ENCODE measurements at places on chromosomes 3 and 15.

- no peak for DNase-seq
These were observed 77.8 kb upstream of the LPP start for GRCh38 chr3:188076176-188076575.

DNA sequence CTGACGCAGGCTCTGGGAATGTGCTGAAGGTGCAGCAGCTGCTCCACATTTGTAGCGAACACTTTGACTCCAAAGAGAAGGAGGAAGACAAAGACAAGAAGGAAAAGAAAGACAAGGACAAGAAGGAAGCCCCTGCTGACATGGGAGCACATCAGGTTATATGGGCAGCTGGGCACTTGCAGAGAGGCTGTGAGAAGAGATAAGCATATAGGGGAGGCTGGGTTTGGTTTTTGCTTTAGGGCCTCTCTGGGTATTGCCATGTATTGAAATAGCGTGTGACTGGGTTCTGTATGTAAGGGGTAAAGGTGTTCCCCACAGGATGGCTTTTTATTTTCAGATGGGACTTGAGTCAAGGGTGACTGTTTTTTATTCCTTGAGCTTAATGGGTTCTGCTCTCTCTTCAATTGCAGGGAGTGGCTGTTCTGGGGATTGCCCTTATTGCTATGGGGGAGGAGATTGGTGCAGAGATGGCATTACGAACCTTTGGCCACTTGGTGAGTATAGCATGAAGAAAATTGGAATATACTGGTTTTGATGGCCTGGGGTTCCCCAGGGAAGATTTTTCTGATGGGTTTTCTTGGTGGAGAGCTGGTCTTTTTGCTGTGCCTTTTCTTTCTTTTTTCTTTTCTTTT, 7.4 kb downstream of the PSMD2 start:
- DNase-seq: no peak

DNA sequence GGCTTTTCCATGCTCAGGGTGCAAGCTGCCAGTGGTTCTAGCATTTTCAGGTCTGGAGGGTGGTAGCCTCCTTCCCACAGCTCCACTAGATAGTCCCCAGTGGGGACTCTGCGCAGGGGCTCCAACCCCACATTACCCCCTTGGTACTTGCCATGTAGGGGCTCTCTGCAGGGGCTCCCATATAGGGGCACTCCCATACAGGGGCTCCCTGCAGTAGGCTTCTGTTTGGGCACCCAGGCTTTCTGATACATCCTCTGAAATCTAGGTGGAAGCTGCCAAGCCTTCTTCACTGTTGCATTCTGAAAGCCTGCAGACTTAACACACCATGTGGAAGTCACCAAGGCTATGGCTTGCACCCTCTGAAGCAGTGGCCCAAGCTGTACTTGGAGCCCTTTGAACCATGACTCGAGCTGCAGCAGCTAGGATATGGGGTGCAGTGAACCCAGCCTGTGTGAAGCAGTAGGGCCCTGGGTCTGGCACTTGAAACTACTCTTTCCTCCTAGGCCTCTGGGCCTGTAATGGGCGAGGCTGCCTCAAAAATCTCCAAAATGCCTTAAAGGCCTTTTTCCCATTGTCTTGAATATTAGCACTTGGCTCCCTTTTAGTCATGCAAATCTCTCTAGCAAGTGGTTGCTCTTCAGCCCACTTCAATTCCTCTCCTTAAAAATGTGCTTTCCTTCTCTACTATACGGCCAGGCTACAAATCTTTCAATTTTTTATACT, 96.4 kb downstream of the TPRA1 start:
- DNase-seq: no peak

DNA sequence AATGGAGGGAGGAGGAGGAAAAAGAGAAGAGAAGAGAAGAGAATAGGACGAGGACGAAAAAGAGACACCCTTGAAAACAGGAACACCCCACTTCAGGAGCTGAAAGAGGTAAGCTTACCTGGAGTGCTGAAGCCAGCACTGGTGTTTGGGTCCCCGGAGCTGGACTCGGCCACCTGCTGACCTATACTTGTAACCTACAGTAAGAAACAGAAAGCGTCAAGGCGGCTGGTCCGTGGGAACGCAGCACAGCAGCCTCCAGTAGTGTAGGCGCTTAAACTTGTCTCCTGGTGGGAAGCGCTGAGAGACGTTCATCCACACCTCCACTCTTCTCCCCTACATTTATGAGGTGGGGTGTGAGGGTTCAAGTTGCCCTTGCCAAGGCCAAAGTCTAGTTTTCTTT, 141.0 kb downstream of the NSMCE3 start:
- DNase-seq: no peak

- peak; percentile 54 for DNase-seq
These were observed 54.0 kb downstream of the NR1D2 start for GRCh38 chr3:23999012-23999641.

DNA sequence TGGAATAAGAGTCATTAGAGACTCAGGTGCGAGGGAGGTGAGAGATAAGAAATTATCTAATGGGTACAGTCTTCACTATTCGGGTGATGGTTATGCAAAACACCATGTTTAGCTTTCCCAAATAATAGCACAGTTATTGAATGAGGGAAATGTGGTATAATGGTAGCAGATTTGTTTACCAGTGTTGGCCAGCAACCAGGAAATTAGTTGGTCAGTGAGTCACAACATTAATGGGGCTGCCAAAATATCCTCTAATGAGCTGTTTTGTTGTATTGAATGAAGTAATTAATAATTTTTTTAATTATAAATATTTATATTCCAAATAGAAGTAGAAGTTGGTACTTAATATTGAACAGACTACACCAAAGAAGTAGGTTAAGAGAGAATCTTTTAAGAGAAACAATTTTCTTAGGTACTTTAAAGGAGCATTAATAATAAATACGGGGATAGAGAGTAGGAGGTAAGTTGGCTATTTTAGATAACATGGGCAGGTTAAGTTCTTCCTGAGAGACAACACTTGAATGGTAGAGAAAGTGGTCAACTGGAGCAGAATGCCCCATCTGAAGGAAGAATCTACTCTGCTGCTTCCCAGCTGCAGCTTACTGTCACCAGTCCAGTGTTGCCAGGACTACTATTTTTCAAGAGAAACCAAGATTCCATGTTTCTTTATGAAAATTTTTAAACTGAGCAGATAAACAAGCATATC, 218.8 kb downstream of the UBE2E2 start:
- no peak for DNase-seq

- DNase-seq: no peak
These were observed 617.5 kb downstream of the RBMS3 start for GRCh38 chr3:29898171-29898965.

- DNase-seq: no peak
These were observed 153.7 kb downstream of the TIGIT start for GRCh38 chr3:114447545-114447944.

DNA sequence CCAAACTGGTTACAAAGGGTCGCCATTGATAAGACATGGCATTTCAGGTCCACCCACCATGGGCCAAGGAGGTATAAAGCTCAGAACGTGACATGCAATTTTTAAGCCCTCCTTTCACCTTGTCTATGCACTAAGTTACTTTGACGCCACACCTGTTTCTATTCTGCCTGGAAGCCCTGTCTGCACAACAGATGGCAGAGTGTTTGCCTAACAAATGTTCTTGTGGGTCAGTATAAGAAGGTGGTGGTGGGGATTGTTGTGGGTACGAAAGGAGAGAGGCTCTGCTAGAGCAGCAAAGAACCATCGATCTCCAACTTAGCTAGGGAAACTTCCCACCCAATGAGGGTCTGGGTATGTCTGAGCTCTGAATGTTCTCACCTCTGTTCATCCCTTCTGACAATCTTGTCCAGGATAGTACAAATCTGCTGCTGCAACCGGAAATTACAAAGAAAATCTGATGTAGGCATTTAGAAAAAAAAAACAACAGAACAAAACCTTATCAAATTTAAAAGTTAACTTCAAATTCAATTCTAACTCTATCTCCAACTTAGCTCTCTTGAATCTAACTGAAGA, 945.0 kb upstream of the CFAP20DC start:
- DNase-seq: no peak

GRCh38 chr3:174938102-174938501, 79.0 kb downstream of the NAALADL2 start:
- DNase-seq: no peak

DNA sequence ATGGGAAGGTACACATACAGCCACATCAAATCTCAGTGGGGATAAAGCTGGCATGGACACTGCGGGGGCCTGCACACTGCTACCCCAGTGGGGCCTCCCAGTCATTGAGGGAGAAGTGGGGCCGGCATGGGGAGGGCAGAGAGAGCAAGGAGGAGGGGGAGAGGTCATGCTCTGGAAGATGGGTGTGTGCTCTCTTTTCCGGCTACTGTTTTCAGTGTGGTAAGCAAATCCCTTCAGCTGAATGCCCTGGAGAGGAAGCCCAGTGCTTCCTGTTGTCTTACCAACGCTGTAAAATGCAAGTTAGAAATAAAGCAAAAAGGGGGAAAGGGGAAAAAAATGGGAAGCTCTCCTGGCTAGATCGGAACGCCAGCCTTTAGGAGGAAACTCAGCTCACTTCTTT, 30.8 kb downstream of the NRROS start:
- DNase-seq: no peak

GRCh38 chr15:98395974-98396610, 252.2 kb upstream of the IGF1R start:
- no peak for DNase-seq

GRCh38 chr15:101433396-101433795, 56.1 kb downstream of the PCSK6 start:
- DNase-seq: no peak

GRCh38 chr3:73597476-73597875, 27.3 kb downstream of the PDZRN3 start:
- DNase-seq: no peak

- DNase-seq: no peak
These were observed 29.5 kb downstream of the DNAH1 start for GRCh38 chr3:52345521-52346109.

DNA sequence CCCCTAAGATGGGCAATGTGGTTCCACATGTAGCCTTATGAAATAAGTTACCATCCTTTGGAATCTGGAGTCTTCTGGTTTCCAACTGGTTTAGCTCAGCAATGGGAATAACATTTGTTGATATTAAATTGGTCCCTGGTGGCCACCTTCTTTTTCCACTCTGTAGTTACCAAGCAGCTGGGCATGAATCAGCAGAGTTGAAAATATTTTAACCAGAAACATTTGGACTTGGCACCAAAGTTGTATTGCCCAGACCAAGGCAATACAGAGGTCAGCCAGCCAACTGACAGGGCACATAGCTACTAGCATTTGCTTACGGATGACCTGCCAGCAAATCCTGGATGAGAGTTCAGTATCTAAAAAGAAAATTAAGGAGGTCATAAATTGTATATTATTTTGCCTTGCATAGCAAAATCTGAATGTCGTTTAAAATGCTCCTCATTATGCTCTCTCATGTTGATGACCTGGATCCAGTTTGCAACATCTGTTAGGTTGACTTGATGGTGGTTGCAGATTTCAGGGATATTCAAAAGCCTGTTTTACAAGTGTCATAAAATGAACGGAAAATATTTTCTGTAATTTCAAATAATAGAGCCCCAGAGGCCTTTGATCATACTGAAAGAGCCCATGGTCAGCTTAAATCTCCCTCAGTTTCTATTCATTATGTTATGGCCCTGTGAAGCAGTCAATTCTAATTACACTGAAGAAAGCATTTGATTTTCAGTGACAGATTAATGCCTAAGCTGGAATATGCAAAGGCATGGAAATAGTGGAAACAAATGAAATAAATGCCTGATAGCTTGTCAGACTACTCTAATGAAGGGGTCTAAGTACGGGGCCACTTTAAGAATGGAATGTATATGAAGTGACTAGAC, 54.6 kb downstream of the PPM1L start:
- DNase-seq: no peak

DNA sequence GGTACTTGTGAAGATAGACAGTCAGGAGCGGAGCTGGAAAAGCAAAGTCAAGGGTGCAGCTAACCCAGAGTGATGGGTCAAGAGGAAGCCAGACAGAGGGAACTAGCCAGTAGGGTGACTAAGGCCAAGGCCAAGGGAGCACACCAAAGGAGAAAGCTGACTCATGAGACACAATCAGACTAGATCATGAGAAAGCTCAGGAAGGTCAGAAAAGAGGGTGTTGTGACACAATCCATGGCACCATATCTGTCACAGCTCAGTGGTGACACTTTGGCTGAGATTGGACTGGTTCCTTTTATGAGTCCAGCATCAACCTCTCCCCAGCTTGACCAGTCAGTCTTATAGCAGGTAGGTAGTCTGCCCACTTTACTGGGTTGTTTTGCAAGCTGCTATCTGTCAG, 22.2 kb downstream of the P2RY1 start:
- DNase-seq: no peak

GRCh38 chr3:30059240-30059639, 547.2 kb upstream of the TGFBR2 start:
- DNase-seq: no peak

DNA sequence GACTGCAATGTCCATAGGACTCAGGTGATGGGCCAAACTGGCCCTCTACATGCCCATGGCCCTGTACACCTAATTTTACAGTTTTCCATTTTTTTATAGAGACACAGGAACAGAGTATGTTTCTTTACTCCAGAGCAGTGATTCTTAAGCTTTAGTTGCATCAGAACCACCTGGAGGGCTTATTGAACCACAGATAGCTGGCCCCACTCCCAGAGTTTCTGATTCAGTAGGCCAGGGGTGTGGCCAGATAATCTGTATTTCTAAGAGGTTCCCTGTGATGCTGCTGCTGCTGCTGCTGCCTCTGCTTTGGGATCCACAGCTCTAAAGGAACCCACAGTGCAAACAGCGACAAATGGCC, 5.1 kb downstream of the RBP1 start:
- no peak for DNase-seq

GRCh38 chr3:193731656-193732055, 138.6 kb downstream of the OPA1 start:
- DNase-seq: no peak

- no peak for DNase-seq
These were observed 132.2 kb downstream of the KLF13 start for GRCh38 chr15:31458596-31459399.

DNA sequence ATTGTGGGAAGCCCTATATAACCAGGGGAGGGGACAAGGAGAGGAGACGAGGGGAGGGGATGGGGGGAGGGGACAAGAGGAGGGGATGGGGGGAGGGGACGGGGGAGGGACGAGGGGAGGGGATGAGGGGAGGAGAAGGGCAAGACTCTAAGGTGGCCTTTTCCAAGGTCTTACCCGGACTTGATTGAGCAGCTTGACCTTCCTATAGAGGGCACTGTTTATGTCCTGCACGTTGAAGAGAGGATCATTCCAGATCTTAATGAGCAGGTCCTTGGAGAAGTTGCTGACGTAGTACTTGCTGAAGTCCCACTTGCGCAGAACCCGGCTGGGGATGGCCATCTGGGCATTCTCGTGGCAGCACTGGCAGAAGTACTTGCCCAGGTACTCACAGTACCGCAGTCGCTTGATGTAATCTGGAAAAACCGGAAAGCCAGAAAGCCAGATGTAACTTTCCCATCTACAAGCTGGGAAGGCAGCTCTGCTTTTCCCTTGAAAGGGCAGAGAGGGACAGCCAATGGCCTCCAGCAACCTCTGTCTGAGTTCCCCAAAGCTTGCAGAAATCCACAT, 55.7 kb downstream of the RUBCN start:
- DNase-seq: no peak

GRCh38 chr3:69204315-69204957, 82.0 kb upstream of the LMOD3 start:
- peak; percentile 35 for DNase-seq

GRCh38 chr3:14240366-14240765, 61.7 kb downstream of the LSM3 start:
- DNase-seq: no peak

- no peak for DNase-seq
These were observed 44.4 kb downstream of the CDAN1 start for GRCh38 chr15:42692536-42692935.
